ENCODE measurements at places on chromosomes 12 and 14. TPM values are rescaled to one million over a fixed set of nuclear protein-coding genes. Genes with fewer than 3 reads are reported as not detected.

The PROX2 gene
- total RNA-seq = not detected

- no peaks in the 10 kb centered on the region for H3K4me1 ChIP-seq
- no peak for DNase-seq
- no peaks in the 10 kb centered on the region for H3K36me3 ChIP-seq
- no peak overlapping the region for H3K4me3 ChIP-seq
- no peak overlapping the region for H3K27ac ChIP-seq
- H3K27me3 ChIP-seq = no peaks in the 10 kb centered on the region
Observed at GRCh38 chr12:114767906-114768722, 84.1 kb upstream of the TBX3 start.

DNA sequence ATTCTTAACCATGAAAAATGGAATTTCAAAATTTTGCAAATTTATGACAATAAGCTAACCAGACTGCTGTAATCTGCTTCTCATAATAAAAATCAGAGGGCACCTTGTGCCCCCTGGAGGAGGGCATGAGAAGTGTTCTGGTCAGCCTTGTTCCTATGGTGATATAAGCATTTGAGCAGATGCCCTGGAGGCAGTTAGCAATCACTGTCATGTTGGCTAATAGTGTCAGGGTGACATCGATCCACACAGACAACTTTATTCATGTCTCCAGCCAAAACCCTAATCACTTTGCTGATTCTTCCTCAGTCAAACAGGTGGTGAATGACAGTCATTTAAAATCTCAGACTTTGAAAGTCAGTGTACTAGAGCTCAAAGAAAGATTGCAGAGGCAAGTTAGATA, 943.0 kb downstream of the GALC start:
- H3K4me1 ChIP-seq = no peaks in the 10 kb centered on the region
- peak; percentile 44 for DNase-seq
- no peak overlapping the region for H3K4me3 ChIP-seq
- H3K36me3 ChIP-seq = no peaks in the 10 kb centered on the region
- H3K27ac ChIP-seq = no peak overlapping the region

DNA sequence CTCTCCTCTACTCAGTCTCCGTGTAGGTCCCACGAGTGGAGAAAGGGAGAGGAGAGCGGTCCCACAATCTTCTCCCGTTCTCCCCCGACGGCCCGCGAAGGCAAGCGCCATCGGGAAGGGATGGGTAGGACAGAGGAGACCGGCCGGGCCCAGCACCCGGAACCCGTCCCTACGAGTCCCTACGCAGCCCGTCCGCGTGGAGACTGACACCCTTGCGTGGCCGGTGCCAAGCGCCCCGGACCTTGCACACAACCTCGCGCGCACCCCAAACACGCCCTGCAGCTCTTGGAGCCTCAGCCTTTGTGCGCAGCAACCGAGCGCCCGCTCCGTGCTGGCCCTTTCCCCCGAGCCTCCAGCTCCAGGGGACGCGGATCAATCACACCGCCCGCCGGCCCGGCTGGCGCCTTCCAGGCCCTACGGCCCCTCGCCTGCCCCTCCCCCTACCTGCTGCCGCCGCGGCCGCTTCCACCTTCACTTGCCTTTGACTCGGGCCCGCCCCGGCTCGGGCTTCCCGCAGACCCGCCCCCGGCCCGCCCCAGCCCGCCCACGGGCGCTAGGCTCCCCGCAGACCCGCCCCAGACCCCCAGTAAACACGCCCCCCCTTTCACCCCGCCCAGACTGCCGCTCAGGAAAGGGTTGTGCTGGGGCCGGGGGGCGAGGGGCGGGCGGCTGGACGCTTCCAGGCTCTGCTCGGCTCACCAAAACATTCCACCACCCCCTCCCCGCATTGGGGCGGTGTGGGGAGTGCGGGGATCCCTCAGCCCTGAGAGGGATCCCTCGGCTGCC, at the start of gene NDRG2:
NDRG2 (minus strand) TSS at position 477 of the 786 bp plus-strand sequence. CDS start 1,746 bp downstream, outside the sequence.
- H3K4me3 ChIP-seq = no peak within 1 kb of the TSS
- DNase-seq = peak; percentile 17
- H3K36me3 ChIP-seq = no peaks in the 10 kb centered on the region
- H3K27ac ChIP-seq = no peak within 1 kb of the TSS
- H3K4me1 ChIP-seq = no peaks in the 10 kb centered on the region
- H3K27me3 ChIP-seq = peaks cover 54% of the 10 kb centered on the region

The KRT75 gene
- total RNA-seq = not detected

GRCh38 chr12:89528434-89528833, 2.6 kb upstream of the POC1B start:
- DNase-seq = no peak
- no peaks in the 10 kb centered on the region for H3K36me3 ChIP-seq
- H3K4me1 ChIP-seq = peaks cover 4% of the 10 kb centered on the region
- no peak overlapping the region for H3K27ac ChIP-seq
